ENCODE measurements at places on chromosomes 5 and 9.

DNA sequence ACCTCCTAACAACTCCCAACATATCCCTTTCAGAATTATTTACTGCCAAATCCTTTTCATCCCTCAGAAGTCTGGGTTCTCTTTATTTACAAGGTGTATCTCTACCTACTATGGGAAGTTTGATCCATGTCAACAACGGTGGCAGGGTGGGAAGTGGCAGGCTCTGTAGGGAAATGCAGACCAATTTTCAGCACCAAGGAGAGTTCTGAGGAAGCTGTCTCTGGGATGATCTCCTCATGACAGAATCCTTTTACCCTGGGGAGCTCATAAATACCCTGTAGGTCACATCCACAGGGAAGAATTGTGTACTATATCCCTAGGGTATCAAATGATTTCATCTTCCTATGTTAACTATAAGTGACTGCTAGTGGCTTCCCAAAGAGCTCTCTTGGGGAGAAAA lies 107.8 kb upstream of the NEK6 start:
- no peak for DNase-seq

DNA sequence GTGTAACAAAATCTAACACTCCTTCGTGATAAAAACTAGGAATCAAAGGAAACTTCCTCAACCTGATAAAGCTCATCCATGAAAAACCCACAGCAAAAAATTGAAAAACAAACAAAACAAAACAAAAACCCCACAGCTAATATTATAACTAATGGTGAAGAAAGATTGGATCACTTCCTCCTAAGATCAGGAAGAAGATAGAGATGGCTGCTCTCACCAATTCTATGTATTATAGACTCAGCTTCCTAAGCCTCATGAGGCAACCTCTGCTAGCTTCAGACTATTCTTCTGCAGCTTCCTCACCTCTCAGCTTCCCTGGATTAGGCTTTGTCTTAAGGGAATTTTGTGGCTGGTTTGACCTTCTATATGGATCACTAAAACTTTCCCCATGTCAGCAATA lies 40.1 kb downstream of the PHAX start:
- no peak for DNase-seq

DNA sequence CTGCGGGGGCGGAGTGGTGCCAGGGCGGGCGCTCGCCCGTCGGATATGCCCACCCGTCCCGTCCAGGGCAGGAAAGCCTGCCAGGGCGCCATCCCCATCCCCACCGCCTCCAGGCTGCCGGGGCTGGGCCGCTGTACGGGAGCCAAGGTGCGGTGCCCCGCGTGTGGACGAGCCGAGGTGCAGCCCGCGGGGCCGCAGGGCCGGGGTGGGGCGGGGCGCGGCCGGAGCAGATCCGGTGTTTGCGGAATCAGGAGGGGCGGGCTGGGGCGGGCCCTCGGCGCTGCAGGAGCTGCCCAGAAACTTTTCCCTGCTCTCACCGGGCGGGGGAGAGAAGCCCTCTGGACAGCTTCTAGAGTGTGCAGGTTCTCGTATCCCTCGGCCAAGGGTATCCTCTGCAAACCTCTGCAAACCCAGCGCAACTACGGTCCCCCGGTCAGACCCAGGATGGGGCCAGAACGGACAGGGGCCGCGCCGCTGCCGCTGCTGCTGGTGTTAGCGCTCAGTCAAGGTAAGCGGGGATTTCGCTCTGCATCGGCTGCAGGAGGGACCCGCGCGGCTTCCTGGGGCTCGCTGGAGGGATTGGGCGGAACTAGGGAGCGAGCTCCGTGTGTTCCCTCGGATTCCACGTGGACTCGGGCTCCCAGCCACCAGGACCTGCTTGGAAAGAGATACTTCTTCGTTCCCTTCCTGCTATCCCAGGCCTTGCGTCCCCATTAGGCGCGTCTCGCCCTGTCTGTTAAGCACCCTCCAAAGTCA lies at the start of gene ITGA2:
ITGA2 (plus strand) TSS at position 328 of the 756 bp plus-strand sequence; CDS start at position 445, 117 bp downstream.
- no peak for DNase-seq

DNA sequence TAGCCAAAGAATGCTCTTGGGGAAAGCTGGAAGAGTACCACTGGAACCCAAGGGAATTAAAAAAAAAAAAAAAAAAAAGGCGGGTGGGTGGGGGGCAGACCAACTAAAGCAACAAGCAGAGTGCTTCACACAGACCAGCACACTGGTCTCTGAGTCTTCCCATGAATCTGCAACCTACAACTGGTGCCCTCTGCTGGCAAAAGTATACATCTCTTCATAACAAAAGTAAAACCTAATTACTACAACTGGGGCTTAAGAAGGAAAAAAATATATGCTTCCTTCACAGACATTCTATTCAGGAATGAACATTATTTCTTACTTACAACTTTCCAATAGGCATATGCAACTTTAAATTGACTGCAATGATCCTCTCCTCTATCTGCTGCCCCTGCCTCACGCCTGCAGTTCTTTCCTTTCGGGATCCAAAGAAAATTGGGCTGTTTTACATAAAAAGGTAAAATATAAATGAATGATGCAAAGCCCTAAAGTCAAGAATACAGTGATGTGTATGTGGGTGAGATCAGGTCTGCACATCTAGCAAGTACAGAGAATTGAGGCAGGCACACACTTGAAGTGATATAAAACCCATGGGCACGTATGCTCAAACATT lies 7.2 kb upstream of the KLHL3 start:
- no peak for DNase-seq

GRCh38 chr5:159051421-159052282 lies 48.1 kb downstream of the EBF1 start:
- DNase-seq, result no peak

GRCh38 chr9:25412646-25413045 lies 265.6 kb downstream of the TUSC1 start:
- DNase-seq, result no peak

GRCh38 chr5:44388321-44389089 lies 715 bp downstream of the FGF10 start:
- no peak for DNase-seq

DNA sequence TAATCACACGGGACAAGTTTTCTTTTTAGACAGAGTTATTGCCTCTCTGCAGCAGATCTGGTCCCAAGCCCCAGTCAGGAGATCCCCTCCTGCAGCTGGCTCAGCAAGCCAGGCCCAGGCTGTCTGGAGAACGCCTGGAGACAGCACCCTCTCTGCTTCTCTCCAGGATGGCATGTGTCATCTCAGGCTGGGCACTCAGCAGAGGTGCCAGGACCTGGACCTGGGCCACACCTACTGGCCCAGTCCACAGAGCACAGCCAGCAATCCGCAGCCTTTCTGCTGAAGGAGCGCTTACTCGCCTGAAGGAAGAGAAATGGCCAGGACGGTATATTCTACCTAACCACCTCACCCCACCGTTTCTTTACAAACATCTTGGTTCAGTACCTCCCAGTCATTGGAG lies 4.7 kb upstream of the TBC1D9B start:
- no peak for DNase-seq

DNA sequence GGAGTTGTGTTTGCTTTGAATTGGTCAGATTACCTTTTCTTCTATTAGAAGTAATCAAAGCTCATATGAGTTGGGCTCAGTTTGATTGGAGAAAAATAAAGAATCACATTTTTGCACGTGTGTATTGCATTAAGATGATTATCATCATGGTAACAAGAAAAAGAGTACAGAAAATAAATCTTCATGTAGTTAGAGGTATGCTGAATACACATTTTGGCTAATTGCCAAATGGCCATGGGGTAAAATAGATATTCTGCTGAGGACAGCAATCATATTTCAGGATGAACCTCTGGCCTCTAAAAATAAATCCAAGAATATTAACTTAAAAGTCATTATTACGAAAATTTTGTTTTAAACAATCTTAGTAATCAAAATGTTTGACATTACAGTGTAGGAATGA lies 38.9 kb upstream of the GNAQ start:
- no peak for DNase-seq
